ENCODE measurements at places on chromosomes 7 and 10. TPM values are rescaled to one million over a fixed set of nuclear protein-coding genes. Genes with fewer than 3 reads are reported as not detected.

DNA sequence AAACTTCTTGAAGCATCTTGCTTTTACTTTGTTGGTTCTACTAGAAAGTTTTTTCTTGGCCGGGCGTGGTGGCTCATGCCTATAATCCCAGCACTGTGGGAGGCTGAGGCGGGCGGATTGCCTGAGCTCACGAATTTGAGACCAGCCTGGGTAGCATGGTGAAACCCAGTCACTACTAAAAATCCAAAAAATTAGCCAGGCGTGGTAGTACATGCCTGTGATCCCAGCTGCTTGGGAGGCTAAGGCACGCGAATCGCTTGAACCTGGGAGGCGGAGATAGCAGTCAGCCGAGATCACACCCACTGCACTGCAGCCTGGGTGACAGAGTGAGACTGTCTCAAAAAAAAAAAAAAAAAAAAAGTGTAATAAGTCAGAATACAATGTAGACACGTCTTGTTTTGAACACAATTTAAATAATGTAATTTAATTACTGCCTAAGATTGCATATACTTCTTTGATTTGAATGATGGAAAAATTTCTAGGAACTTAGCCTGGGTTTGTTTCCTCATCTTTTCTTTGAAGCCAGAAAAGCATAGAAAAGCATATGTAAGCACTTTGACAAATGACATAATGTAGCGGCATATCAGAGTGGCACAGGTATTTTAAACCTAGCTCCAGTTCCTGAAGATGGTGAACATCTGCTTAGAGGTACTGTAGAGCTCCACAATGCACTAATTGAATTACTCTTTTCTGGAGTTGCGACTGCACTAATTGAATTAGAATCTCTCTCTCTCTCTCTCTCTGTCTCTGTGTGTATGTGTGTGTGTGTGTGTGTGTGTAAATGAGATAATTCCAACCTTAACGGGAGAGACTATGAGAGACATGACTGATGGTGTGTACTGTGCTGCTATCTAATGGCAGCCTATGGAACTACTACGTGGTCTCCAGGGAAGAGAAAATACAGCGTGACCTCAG, 87.8 kb downstream of the BTRC start:
- no peak for DNase-seq

DNA sequence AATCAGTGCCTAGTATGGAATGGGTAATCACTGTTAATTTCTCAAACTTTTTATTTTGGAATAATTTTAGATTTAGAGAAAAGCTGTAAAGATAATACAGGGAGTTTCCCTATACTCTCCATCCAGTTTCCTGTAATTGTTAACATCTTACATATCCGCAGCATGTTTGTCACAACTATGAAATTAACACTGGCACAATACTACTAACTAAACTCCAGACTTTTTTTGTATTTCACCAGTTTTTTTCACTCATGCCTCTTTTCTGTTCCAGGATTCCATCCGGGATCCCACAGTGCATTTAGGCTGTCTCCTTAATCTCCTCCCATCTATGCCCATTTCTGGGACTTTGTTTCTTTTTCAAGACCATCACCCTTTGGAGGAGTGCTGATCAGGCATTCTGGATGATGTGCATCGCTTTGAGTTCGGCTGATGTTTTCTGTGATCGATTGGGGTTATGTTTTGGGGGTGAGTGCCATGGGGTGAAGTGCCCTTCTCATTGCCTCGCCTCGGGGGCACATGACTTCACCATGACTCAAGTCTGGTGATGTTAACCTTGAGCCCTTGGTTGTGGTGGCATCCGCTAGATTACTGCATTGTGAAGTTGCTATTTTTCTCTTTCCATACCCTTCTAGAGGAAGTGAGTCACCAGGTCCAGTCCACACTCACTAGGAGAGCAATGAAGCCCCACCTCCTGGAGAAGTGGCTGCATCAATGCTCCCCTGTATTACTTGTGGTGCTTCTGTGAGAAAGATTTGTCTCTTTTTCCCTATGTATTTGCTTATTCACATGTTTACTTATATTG, 43.9 kb upstream of the GRB10 start:
- no peak for DNase-seq

Gene OGDHL
- total RNA-seq, result 2.6 TPM

DNA sequence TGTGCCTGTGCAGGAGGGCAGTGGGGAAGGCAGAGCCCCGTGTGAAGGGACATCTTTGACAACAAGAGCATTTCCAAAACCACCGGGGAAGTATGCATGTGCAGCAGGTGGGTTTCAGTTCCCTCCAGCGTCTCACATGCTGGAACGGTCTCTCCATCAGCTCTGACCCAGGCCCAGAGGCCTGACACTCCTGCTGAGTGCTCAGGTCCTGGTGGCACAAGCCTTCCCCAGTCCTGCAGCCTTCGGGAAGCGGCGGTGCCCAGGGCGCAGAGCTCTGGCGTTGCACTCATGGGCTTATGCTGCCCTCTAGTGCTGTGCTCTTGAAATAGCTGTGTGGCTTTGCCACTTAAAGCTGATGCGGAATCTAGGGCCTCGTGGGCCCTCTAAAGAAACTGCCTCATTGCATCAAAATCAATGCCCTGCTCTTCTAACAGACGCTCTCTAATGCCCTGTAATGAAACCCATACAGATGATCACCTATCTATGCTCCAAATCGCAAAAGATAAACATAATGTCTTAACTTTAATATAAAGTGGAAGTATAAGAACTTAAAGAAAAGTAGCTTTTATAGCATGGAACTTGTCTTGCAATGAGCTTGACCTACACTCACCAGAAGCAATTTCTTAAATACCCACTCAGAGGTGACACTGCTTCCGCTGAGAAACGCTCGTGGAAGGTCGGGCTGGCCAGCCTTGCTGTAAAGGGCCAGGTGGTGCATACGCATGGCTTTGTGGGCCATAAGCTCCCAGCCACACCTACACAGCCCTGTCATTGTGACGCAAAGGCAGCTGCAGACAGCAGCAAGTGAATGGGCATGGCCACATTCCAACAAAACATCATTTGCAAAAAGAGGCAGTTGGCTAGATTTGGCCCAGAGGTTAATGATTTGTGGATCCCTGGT, 38.6 kb downstream of the CLRN3 start:
- DNase-seq, result peak; percentile 59

Gene DYDC2
- total RNA-seq, result not detected

- no peak for DNase-seq
Measured at GRCh38 chr10:53572799-53573198, 800.2 kb upstream of the MBL2 start.

Gene ZNF736
- total RNA-seq, result 12.7 TPM

DNA sequence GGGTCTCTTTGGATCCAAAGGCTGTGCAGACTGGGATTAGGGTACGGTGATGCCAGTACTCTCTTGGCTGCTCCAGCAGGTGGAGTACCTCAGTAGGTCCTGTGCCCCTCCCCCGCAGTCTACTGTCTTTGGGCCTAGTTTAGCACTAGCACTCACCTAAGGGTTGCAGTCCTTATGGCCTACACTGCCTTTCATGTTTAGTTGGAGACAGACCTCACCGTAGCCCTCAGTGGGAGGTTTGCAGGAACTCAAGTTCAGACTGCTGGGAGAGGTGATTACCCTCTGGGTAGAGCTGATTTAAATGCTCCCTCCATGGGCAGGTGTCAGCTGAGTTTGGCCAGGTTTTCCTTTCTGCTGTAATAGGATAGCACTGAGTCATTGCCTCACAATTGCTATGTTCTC, 210.8 kb upstream of the TMEM196 start:
- no peak for DNase-seq

DNA sequence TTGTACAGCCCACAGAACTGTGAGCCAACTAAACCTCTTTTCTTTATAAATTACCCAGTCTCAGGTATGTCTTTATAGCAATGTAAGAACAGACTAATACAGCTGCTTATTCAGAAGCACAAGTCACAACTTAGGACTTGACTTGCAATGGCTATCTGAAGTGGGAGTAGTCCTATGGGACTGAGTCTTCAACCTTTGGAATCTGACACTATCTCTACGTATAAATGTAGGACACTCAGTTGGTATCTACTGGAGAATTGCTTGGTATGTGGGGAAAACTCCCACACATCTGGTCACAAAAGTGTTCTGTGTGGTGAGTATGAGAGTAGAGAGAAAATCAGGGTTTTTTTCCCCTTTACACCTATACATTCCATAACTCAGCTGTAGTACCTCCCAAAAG, 12.3 kb upstream of the PANK1 start:
- no peak for DNase-seq

DNA sequence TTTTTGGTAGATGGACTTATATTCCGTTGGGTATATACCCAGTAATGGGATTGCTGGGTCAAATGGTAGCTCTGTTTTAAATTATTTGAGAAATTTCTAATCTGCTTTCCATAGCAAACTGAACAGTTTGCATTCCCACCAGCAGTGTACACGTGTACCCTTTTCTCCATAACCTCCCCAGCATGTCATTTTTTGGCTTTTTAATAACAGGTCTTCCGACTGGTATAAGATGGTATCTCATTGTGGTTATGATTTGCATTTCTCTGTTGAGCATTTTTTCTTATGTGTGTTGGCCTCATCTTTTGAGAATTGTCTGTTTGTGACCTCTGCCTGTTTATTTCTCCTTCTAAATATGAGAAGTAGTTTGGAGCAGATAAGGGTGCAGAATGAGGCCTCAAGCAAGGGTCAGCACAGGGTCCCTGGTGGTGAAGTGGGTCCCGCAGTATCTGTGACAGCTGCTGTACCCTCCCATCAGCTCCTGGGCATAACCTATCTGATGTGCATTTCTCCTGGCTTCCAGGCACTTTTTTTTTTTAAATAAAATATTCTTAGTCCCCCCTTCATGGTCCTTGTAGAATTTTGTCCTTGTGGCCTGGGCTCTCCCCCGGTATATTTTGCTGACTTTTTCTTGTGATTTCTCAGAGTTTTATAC, 73.5 kb downstream of the PROSER2 start:
- no peak for DNase-seq

DNA sequence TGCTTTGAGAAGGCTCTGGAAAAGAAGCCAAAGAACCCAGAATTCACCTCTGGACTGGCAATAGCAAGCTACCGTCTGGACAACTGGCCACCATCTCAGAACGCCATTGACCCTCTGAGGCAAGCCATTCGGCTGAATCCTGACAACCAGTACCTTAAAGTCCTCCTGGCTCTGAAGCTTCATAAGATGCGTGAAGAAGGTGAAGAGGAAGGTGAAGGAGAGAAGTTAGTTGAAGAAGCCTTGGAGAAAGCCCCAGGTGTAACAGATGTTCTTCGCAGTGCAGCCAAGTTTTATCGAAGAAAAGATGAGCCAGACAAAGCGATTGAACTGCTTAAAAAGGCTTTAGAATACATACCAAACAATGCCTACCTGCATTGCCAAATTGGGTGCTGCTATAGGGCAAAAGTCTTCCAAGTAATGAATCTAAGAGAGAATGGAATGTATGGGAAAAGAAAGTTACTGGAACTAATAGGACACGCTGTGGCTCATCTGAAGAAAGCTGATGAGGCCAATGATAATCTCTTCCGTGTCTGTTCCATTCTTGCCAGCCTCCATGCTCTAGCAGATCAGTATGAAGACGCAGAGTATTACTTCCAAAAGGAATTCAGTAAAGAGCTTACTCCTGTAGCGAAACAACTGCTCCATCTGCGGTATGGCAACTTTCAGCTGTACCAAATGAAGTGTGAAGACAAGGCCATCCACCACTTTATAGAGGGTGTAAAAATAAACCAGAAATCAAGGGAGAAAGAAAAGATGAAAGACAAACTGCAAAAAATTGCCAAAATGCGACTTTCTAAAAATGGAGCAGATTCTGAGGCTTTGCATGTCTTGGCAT, 4.8 kb downstream of the IFIT2 start:
- no peak for DNase-seq

GRCh38 chr7:130875265-130875741, 141.3 kb upstream of the KLF14 start:
- peak; percentile 67 for DNase-seq

DNA sequence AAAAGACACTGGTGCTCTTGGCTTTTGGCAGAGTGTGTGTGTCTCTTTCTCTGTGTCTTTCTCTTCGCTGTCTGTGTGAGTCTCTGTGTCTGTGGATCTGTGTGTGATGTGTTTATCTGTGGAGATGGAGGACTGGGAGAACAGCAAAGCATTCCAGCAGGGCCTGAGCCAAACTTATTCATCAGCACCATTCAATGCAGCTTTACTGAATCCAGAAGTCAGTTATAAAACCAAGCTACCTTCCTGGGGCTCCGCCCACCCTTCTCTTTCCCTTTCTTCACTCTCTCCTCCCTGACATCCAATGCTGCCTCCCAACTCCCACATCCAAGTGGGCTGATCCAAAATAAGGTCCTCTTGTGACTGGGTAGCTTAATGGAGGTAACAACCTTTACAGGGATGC, 3.9 kb downstream of the SGMS1 start:
- no peak for DNase-seq

- no peak for DNase-seq
Measured at GRCh38 chr7:140659856-140660255, 12.9 kb upstream of the ADCK2 start.

Gene CTAGE6
- 1.5 TPM for total RNA-seq

- DNase-seq, result no peak
Measured at GRCh38 chr10:131469551-131469950, 158.0 kb upstream of the TCERG1L start.

DNA sequence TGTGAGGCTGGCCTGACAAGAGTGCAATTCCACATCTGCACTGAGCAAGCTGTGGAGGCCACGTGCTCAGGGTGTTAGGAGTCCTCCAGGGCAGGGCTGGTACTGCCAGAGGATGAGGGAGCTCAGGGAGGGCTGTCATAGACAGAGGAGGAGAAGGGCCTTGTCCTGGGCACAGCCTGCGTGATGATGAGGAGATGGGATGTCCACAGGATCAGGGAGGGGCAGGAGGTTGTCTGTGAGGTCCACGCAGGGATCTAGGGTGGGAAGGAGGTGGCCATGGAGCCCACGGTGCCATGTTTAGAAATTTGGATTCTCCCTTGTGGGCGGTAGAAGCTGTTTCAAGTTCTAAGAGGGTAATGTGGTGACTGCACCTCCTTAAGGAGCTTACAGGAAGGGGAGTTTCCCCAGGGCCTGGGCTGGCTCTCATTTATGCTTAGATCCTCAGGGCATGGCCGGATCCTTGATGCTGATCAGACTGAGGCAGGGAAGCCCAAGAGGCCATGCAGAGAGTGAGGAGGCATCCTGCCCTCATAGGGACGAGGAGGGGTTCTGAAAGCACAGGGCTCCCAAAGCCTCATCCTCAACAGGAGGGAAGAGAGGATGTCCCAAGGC, 30.3 kb downstream of the CHAT start:
- DNase-seq, result no peak

GRCh38 chr7:79453558-79454360, at the start of gene MAGI2:
Gene MAGI2 (minus strand): TSS chr7:79453667. CDS start chr7:79453320, 347 bp downstream.
- peak; percentile 63 for DNase-seq

Gene SGMS1
- total RNA-seq, result 44.5 TPM

GRCh38 chr10:61635932-61636331, 26.8 kb upstream of the CABCOCO1 start:
- DNase-seq, result no peak

Gene VWC2
- total RNA-seq, result not detected

Gene SPDYE11
- not detected for total RNA-seq

- DNase-seq, result peak; percentile 61
Measured at GRCh38 chr10:71314028-71314693, 4.9 kb upstream of the SLC29A3 start.

Data from transverse colon (tissue), 4 donors.